ENCODE measurements at places on chromosomes 12 and 14. TPM values are rescaled to one million over a fixed set of nuclear protein-coding genes. Genes with fewer than 3 reads are reported as not detected.

GRCh38 chr14:59419303-59419702 is 45.9 kb downstream of the GPR135 start:
- no peaks in the 10 kb centered on the region for H3K4me1 ChIP-seq
- H3K36me3 ChIP-seq = no peaks in the 10 kb centered on the region
- H3K27ac ChIP-seq = no peak overlapping the region
- H3K4me3 ChIP-seq = no peak overlapping the region

VRTN gene
- total RNA-seq = not detected

DNA sequence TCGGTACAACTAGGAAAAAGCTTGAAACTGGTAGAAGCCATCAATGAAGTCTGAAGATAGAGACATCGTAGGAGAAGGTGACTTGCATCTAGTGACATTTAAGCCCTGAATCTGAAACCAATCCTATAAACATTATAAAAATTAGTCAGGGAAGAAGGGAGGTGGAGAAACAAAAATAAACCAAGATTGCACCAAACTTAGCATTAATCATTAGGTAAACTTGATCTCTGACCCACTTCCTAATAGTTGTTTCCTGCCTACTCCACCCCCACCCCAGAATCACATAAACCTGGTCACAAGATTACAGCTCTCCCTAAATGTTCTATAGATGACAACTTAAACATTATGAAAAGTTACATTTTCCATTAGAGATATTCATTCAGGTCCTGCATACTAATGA is 40.4 kb downstream of the TSPAN19 start:
- no peak overlapping the region for H3K27ac ChIP-seq
- no peaks in the 10 kb centered on the region for H3K36me3 ChIP-seq
- no peak overlapping the region for H3K4me3 ChIP-seq
- no peaks in the 10 kb centered on the region for H3K27me3 ChIP-seq
- peaks cover 9% of the 10 kb centered on the region for H3K4me1 ChIP-seq

- no peak for DNase-seq
- peaks cover 7% of the 10 kb centered on the region for H3K36me3 ChIP-seq
- no peaks in the 10 kb centered on the region for H3K27me3 ChIP-seq
- H3K4me3 ChIP-seq = no peak overlapping the region
- no peak overlapping the region for H3K27ac ChIP-seq
These were observed 129.1 kb downstream of the PLXNC1 start for GRCh38 chr12:94277426-94278000.

DNA sequence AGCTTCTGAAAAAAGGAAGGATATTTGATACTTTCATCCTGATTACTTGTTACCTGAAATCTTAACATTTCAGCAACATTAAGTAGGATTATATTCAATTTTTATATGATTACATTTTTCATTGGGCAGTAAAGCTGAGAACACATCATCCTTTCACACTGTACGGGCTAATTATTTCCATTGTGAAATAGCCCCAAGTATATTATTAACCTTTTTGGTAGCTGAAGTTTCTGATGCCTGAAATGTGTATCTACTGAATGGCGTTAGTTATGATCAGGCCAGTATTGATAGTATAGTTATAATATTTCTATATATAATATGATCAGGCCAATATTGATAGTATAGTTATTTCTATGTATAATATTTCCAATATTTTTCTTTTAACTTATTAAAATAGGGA is 10.1 kb downstream of the SPATS2 start:
- no peaks in the 10 kb centered on the region for H3K36me3 ChIP-seq
- H3K27ac ChIP-seq = no peak overlapping the region
- H3K4me3 ChIP-seq = no peak overlapping the region
- H3K27me3 ChIP-seq = no peaks in the 10 kb centered on the region

DNA sequence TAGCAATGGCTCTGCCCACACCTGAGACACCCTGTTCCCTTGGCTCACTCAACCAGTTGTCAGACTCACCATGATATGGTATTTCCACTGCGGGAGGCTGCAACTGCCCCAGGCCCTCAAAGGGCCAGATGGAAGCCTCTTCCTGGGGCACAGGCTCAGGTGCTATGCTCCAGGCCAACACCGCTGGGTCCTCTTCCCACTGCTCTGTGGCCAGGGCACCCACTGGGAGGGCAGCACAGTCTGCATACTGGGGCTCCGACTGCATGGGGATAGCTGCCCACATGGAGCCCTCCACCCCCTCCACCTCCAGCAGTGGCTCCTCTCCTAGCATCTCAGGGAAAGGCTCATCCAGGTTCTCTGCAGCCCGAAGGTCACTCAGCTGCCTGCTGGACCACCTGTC is 3.7 kb downstream of the ANGEL1 start:
- peaks cover 40% of the 10 kb centered on the region for H3K36me3 ChIP-seq
- no peaks in the 10 kb centered on the region for H3K27me3 ChIP-seq
- no peak overlapping the region for H3K27ac ChIP-seq
- peaks cover 27% of the 10 kb centered on the region for H3K4me1 ChIP-seq

DNA sequence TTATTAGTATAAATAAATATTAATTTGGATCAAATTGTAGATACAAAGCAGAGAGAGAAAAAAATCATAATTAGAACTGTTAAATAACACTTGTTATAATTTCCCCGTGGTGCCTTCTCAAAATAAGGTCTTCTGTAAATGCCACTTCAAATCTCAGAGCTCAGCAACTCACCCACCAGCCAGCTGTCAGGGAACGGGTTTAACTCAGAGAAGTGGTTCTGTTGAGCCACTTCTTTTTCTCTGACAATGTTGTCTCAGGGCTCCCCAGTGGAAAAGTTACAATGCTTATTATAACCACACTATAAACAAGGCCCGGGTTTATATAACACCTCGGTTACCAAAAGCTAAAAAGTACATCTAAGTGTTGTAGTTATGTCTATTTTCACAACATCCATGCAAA is 452.6 kb downstream of the GLT1D1 start:
- H3K27ac ChIP-seq = no peak overlapping the region
- no peaks in the 10 kb centered on the region for H3K36me3 ChIP-seq
- no peak for DNase-seq
- H3K4me3 ChIP-seq = no peak overlapping the region
- H3K27me3 ChIP-seq = no peaks in the 10 kb centered on the region

DNA sequence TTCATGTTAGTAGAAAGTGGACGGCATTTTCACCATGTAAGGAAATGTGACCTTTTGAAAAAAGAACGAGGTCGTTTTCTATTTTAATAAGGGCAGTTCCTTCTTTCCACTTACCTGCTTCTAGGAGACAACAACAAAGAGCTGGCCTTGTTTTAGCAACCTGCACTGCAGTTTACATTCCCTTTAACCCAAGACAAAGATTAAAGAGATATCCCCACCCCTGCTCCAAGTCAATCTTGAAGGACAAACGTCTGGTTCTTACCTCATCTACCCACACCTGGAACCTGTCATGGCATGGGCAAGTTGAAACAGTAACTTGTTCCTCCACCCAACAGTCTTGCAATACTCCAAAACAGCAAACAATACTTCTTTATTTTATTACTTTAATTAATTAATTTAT is 32.7 kb downstream of the ZCCHC8 start:
- no peak overlapping the region for H3K4me3 ChIP-seq
- DNase-seq = no peak
- H3K36me3 ChIP-seq = peaks cover 6% of the 10 kb centered on the region
- no peaks in the 10 kb centered on the region for H3K27me3 ChIP-seq
- no peak overlapping the region for H3K27ac ChIP-seq

GRCh38 chr14:38790916-38791315 is 312.1 kb downstream of the SEC23A start:
- H3K4me3 ChIP-seq = no peak overlapping the region
- DNase-seq = no peak
- H3K36me3 ChIP-seq = no peaks in the 10 kb centered on the region
- H3K27ac ChIP-seq = no peak overlapping the region

PARP2 gene
- 41.8 TPM for total RNA-seq

MYF5 gene
- not detected for total RNA-seq

DNA sequence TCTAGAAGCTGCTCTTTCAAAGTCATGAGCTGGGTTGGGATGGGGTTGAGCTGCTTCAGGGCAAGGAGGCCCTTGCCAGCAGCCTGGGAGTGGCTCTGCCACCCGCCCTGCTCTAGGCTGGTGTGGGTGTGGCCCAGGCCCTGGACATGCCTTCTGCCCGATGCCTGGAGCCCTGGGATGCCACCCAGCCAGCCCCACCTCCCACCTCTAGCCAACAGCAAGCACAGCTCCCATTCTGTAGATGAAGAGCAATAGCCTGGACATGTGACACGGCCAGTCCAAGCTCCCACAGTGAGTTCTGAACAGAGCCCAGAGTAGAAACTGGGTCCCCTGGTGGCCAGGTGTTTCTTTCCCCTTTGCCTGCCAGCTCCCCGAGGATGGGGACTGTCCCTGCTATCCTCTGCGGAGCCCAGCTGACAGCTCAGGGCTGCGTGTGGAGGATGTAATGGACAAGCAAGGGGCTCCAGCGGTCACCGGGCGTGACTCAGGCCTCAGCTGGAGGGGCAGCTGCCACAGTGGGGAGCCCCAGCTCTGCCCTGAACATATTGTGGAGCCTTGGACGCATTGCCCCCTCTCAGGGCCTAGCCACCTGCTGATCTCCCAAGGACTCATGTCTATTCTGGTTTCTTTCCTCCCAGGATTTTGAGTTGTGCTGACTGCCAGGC is 165.2 kb downstream of the TSPAN9 start:
- H3K27ac ChIP-seq = no peak overlapping the region
- H3K4me1 ChIP-seq = no peaks in the 10 kb centered on the region
- H3K4me3 ChIP-seq = no peak overlapping the region
- no peaks in the 10 kb centered on the region for H3K27me3 ChIP-seq
- no peak for DNase-seq
- H3K36me3 ChIP-seq = no peaks in the 10 kb centered on the region

DNA sequence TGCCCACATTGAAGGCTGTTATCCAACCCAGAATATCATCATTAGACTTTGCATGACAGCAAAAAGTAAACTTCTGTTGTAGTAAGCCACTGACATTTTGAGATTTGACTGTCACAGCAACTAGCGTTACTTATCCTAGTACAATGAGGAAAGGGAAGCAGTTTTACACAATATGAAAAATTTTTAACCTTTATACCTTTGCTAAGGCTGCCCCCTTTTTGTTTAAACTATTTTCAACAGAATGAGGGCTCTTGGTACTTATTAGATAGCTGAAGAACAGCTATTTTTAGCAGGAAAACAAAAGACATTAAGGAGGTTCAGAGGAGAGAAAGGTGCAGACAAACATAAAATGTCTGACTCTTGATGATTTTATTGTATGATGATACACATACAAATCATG is 23.4 kb upstream of the TMX1 start:
- H3K4me1 ChIP-seq = no peaks in the 10 kb centered on the region
- H3K4me3 ChIP-seq = no peak overlapping the region
- no peaks in the 10 kb centered on the region for H3K27me3 ChIP-seq
- no peak overlapping the region for H3K27ac ChIP-seq
- no peak for DNase-seq

- no peak for DNase-seq
- no peaks in the 10 kb centered on the region for H3K4me1 ChIP-seq
- no peaks in the 10 kb centered on the region for H3K36me3 ChIP-seq
- H3K27me3 ChIP-seq = peaks cover 17% of the 10 kb centered on the region
- no peak overlapping the region for H3K4me3 ChIP-seq
These were observed 198.3 kb downstream of the CFAP54 start for GRCh38 chr12:96687719-96688118.

DNA sequence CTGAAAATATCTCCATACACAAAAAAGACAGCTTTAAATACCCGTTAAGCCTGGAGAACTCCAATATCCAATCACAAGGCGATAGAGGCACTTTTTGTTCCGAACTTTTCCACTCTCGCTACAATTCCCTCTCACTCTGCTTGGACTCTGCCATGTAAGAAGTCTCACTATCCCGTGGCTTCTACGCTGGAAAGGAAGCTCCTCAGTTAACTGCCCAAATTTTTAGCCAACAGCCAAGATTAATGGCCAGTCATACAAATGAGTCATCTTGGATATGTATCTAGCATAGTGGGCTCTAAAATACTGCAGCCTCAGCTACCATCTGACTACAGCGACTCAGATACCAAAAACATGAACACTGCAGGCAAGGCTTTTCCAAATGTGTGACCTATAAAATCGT is 45.5 kb upstream of the RERGL start:
- no peaks in the 10 kb centered on the region for H3K27me3 ChIP-seq
- DNase-seq = no peak
- no peaks in the 10 kb centered on the region for H3K4me1 ChIP-seq
- no peaks in the 10 kb centered on the region for H3K36me3 ChIP-seq
- no peak overlapping the region for H3K27ac ChIP-seq

TOX4 gene
- total RNA-seq = 79.5 TPM

TSPAN19 gene
- not detected for total RNA-seq

DNA sequence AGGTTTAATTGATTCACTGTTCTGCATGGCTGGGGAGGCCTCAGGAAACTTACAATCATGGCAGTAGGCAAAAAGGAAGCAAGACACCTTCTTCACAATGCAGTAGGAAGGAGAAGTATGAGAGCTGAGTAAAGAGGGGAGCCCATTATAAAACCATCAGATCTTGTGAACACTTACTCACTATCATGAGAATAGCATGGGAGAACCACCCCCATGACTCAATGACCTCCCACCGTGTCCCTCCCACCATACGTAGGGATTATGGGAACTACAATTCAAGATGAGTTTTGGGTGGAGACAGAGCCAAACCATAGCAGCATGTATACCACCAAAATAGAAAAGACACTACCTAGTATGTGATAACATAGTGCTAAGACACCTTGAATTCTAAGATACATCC is 2.9 kb upstream of the HMGA2 start:
- no peak for DNase-seq
- H3K27ac ChIP-seq = no peak overlapping the region
- no peak overlapping the region for H3K4me3 ChIP-seq
- peaks cover 21% of the 10 kb centered on the region for H3K4me1 ChIP-seq
- H3K36me3 ChIP-seq = no peaks in the 10 kb centered on the region

DNA sequence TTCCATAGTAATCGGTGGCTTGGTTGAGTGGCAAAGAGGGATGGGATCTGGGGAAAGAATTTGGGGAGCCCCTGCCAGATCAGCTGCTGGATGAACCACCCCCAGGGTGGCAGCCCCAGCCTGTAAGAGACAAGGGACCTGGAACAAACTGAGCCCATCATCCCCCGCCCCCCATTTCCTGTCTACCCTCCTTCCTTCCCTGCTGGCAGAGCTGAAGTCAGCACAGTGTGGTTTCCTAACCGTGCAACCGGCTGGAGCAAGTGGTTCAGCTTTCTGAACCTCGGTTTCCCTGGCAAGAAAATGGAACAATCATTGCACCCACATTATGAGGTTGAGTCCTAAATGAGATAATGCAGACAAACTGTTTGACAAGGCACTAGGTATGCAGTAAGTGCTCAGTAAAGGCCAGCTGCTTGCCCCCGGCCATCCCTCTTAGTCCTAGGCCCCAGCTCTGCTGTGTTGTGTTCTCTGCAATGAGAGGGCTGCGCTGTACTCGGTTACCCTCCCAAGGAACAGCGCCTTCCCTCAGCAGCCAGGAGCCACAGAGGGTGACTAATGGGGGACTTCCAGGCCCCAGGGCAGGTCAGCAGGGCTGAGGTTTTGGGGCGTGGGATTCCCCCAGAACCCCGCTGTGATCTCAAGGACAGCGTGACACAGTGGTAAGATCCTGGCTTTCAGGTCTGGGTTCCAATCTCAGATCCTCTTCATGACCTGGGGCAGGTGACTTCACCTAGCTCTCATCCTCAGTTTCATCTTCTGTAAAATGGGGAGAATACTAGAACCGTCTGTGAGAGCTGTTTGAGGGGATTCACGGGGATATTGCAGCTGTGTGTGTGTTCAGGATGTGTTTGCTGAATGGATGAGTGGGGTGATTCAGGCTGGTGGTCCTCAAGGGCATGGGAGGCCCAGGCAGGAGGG is 16.5 kb downstream of the SELPLG start:
- H3K4me3 ChIP-seq = peak overlapping the region; percentile 13
- H3K36me3 ChIP-seq = peaks cover 19% of the 10 kb centered on the region
- H3K27me3 ChIP-seq = no peaks in the 10 kb centered on the region
- peak overlapping the region; percentile 77 for H3K27ac ChIP-seq
- peaks cover 36% of the 10 kb centered on the region for H3K4me1 ChIP-seq

All from activated CD4-positive, alpha-beta T cell treated with anti-CD3 and anti-CD28 coated beads for 36 hours (primary cell).